Activated CD8-positive, alpha-beta T cell treated with anti-CD3 and anti-CD28 coated beads, Interleukin-2, amount 10 ng/mL, durations not matched to agents 7 days and 5 days (primary cell): ENCODE measurements at places on chromosomes 6 and 20.

- DNase-seq, result no peak
Measured at GRCh38 chr6:30640481-30640880, 6.5 kb upstream of the C6orf136 start.

DNA sequence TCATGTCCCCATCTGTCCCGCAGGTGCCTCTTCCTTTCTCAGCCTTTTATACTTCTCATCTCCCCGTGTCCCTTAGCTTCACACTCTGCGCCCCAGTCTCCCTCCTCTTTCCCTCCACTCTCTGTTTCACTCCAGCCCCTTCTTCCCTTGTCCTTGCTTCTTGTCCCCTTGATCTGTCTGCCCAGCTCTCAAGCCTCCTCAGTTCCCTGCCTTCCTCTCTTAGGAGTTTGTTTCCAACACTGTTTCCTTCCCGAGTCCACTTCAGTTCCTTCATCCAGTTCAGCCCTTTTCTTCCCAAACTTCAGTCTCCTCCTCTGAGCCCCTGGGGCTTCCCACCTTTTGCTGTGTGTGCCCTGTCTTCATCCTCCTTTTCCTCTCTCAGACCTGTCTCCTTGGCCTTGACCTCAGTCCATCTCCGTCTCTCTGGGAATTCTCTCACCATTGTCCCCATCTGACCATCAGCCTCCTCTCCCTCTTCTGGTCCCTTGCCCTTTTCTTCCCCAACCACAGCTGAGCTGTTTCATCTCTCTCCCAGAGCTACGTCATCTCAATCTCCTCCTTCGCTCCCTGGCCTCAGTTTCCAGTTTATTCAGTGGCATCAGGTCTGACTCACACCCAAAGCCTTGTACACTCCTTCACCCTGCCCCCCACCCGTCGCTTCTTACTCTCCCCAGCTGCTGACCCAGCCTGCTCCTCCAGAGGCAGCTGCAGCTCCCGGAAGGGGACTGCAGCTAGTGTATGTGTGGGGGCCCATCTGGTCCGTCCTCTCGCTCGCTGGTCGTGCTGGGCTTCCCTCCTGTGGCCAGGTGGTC, 2.7 kb upstream of the DDR1 start:
- no peak for DNase-seq

DNA sequence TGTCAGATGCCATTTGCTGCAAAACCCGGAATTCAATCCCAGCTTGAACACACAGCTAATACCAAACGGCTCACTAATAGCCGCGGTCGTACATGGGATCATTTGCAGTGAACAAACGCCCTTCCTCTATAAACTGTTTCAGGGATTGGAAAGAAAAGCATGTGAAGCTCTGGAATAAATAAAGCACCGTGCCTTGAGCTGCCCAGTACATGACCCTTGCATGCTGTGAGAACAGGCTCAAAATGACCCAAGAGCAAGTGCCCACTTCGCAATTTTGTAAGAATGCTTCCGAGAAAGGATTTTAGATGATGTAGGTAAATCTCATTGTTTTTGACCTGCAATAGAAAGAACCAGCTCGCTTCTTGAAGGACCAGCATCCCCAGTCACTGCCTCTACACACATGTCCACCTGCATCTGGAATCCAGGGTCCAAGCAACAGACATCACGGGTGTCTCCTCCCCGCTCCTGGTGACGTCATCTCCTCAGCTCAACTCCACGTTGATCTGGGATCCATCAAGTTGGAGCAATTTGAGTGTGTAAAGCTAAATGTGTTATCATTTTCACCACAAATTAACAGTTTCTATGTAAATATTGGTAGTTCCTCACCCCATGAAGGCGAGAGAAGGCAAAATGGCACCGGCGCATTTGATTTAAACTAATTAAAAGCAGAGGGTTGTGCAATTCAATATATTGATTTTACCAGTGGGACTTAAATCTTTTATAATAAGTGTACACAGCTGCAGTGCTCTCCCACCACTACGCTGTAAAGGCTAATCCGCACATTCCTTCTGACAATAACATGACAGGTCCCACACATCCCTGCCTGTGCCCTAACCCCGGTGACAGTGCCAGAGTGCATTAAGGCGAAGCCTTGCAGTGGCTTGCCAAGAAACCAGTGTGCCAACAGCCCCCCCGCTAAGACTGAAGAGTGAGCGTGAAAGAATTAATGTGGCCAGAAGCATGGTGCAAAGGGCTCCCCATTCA, 6.2 kb downstream of the BMP7 start:
- DNase-seq, result no peak

DNA sequence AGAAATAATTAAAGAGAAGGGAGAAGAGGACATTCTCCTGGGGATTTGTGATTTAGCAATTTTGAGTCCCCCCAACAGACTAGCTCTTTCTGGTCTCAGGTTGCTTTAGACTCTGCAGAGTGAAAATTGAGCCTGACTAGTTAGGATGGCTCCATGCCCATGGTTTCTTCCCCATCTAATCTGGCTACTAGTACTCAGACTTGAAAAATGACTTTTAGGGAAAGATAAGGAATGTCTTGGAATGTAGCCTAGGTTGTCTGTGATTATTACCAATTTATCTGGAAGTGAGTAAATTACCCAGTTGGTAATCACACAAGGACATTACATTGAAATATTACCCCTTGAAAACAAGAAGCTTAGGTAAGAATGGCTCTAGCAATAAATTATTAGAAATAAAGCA, 4.2 kb downstream of the BEND6 start:
- no peak for DNase-seq

GRCh38 chr6:31479151-31479932, 18.6 kb upstream of the MICB start:
- DNase-seq, result no peak

GRCh38 chr6:144690133-144690532, 405.0 kb downstream of the UTRN start:
- no peak for DNase-seq

DNA sequence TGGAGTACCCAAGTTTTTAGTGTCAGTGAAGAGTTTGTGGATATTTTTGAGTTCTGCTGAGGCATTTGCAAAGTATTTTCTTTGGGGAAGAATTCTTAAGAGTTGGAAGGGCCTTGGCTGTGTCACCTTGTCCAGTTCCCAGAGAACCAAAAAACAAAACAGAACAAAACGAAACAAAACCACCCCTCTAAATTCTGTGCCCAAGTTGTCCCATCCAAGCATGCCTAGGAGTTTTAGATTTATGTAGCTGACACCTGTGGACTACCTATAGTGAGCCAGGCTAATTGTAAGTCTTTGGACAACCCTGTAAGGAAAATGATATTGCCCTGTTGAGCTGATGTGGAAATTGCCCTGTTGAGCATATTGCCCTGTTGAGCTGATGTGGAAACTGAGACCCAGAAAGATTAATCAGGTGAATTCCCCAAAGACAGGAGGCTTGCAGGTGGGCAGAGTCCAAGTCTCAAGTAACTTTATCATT, 1.0 kb upstream of the ECI2 start:
- no peak for DNase-seq

GRCh38 chr6:127458817-127459216, 372 bp downstream of the KIAA0408 start:
- no peak for DNase-seq

DNA sequence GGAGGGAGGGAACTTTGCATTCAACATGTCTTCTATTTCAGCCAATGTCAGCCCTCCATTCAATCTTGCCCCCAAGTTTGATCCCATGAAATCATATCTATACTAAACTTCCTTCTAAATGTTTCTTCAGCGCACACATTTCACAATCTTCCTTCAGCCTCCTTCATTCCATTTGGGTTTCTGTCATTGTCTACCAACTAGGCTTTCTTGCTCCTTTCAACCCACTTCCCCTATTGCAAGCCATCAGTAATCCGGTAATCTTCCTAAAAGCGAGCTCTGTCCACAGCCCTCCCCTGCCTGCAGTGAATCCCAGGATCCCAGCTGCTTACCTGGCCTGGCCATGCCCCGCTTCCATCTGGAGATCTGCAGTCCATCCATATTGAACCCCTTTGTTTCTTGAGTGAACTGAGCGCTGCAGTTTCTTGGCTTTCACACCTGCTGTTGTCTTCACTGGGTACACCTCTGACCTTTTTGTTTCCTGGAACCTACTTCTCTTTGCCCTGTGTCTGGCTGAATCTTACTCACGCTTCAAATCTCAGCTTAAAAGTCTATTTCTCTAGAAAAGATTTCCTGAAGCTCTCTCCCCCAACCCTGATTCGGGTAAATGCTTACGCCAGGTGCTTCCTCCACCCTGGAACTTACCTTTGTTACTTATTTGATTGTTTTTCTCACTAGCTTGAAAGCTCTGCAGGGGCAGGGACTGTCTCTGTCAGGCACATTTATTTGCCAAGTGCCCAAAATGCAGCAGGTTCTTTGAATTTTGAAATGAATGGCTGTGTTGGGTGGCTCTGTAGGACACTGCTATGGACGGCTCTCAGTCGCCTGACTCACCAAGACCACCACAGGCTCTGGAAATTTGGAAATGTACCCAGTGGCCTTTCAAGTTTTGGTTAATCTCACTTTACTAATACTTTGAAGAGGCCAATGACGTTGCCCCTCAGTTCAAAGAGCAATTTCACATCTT, 50.3 kb downstream of the ADTRP start:
- no peak for DNase-seq

DNA sequence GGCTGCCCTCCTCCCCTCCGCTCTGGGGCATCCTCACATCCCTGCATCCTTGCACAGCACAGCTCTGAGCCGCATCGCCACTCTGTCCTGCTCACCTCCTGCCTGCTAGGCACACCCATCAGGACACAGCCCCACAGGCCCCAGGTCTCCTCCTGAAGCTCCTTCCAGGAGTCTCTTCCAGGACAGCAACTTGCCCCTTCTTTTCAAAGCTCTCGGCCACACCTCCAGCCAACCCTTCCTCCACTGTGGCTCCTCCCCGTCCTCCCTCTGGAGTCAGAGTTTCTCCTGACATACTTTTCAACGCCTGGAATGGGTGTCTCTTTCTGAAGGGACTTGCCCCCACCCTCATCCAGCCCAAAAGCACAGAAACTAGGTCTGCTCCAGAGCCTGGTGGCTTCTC, 77.3 kb downstream of the SLC23A2 start:
- DNase-seq, result no peak

- DNase-seq, result no peak
Measured at GRCh38 chr20:48578397-48579098, 249.3 kb downstream of the PREX1 start.

- DNase-seq, result peak; percentile 38
Measured at GRCh38 chr20:62219992-62220665, at the start of gene HRH3. HRH3 (minus strand) TSS chr20:62220278; CDS start chr20:62219970, 308 bp downstream.

- DNase-seq, result no peak
Measured at GRCh38 chr6:145744619-145745018, 9.3 kb upstream of the EPM2A start.

GRCh38 chr6:161215193-161215592, 58.7 kb downstream of the AGPAT4 start:
- no peak for DNase-seq

GRCh38 chr20:2651772-2652723, at the start of gene NOP56:
NOP56 (plus strand) TSS chr20:2652632; CDS start chr20:2652661, 29 bp downstream.
- peak; percentile 94 for DNase-seq

- no peak for DNase-seq
Measured at GRCh38 chr6:33888664-33889200, 84.9 kb upstream of the MLN start.

DNA sequence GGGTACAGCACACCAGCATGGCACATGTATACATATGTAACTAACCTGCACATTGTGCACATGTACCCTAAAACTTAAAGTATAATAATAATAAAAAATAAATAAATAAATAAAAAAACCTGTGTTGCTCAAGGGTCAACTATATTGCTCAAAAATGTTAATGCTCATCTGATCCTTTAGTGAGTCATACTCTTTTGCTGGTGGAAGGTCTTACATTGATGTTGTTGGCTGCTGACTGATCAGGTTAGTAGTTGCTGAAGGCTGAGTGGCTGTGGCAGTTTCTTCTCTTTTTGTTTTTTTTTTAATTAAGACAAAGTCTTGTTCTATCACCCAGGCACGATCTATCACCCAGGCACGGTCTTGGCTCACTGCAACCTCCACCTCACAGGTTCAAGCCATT, 29.6 kb upstream of the SMIM26 start:
- no peak for DNase-seq

GRCh38 chr20:22353586-22353985, 230.8 kb downstream of the FOXA2 start:
- no peak for DNase-seq

DNA sequence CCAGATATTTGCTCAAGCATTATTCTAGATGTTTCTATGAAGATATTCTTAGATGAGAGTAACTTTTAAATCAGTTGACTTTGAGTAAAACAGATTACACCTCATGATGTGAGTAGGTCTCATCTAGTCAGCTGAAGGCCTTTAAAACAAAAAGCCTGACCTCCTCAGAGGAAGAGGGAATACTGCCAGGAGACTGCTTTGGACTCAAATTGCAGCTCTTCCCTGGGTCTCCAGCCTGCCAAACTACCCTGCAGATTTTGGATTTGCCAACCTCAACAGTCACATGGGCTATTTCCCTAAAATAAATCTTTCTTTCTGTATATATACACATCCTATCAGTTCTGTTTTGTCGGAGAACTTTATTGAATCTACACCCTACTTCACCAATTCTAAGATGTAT, 182.5 kb upstream of the TENT5A start:
- no peak for DNase-seq

DNA sequence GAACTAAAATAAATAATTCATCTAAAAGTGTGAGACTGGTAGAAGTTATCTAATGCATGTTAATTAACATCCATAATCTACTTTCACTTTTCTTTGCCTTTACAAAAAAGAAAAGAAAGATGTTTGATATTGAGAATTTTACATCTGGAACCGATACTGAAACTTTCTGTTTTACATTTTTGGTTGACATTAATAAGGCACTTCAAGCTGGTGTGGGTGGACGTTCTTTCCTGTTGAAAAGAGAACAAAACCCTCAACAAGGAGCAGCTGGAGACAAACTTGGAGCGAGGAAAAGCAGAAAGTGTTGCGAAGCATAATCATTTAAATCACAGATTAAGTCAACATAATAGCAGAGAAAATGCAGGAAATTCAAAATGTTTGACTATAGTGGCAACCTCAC, 575.2 kb upstream of the ADGRB3 start:
- no peak for DNase-seq

DNA sequence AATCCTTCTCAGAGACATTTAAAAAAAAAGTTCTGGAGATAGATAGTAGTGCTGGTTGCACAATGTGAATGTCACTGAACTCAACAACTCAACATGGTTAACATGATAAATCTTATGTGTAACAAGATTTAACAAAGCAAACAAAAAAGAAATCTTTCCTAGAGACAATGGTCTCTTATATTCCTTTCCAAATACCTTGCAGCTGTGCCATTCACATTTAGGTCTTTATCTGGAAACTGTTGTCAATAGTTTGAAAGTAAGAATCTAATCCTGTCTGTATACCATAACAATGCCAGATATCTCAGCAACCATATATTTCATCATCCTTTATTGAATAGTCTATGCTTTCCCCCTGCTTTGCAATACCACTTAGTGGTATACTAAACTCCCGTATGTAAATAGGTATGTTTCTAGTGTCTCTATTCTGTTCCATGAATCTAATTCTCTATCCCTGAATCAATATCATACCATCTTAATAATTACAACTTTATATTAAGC, 2.1 kb downstream of the SERAC1 start:
- no peak for DNase-seq

DNA sequence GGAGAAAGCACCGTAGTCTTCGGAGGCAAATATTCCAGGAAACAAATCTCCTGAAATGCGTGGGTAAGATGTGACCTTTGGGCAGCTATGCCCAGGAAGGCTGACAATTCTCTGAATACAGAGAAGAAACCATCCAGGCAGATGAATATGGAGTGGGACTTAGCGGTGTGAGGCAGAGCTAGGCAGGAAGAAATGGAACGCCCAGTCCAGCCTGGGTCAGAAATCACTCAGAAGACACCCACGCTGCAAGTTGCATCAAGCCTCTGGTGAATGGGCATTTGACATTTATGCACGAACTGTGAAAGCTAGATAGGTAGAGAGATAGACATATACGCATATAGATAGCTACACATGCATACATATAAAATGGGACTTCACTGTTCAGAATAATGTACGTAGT, 498.5 kb downstream of the QKI start:
- no peak for DNase-seq
